Bronchial epithelial cell (primary cell): ENCODE measurements at places on chromosomes 5 and 9.
A peak's percentile ranks its signal among the peaks of the same experiment; 100 is the strongest.

DNA sequence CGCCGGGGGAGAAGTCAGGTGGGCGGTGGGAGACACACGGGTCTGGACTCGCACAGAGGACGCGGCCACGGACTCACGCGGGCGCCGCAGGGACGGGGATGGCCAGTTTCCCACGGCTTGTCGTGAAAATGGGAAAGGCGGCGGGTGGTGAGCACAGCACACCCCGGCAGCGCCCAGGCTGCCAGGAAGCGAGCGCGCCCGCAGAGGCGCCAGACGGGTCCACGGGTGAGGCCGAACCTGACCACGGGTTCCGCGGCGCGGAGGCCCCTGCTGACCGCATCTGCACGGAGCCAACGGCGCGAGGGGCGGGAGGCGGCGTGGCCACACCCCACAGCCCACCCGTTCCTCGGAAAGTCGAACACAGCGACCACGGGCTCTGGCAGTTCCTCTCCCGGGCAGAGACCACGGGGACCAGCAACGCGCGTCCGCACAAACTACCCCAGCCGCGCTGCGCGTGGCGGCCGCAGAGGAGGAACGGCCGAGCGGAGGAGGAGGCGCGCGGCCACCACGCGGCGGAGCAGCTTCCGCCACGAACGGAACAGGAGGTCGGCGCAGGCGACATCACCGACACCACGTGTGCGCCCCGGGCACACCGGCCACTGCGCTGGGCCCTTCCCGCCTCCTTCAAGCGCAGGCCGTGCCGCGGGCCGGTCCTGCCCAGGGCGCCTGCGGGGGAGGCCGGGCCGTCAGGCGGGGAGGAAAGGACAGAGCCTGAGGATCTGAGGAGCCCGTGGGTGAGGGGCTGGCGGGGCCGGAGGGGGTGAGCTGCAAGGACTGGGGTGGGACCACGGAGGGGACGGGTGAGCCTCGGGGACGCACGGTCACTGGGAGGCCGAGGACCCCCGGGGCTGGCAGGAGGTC is 5.6 kb downstream of the EXD3 start:
- DNase-seq = no peak

GRCh38 chr9:35001803-35002502 is 12.4 kb downstream of the DNAJB5 start:
- DNase-seq = peak; percentile 90

DNA sequence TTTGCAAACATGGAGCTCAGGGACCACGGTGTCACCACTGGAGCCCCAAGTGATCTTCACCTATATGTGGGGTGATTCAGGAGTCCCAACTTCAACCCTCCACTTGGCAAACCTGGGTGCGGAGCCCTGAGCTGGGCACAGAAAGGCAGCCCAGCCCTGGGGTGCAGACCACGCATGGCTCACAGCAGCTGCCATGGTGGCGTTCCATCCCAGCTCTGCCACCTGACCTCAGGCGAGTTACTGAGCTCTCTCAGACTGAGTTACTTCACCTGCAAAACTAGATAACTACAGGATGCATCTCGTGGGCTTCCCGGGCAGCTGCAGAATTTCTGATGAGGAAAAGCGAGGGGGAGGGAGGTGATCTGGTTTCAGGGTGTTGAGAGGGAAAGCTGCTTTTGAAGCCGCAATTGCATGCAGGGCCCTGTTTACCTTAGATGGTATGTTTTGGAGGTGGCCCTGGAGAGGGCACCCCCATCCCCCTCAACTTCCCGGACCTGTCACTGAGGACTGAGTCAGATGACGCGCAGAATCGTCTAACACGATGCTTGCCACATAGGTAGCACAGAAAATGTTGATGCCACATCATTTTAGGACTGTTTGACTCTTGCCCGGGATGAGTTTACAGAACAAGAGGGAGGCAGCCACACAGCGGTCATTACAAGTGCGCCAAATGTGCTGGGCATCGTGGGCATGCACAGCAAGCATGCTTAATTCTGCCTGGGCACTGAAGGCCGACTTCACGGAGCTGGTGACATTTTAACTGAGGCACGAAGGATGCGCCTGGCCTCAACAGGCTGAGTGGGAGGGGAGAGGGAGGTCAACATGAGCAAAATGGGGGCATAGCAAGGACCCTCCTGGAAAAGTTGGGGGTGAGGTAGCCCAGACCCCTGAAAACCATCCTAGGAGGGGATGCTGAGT is 154.6 kb downstream of the COL23A1 start:
- DNase-seq = no peak

GRCh38 chr5:87899208-87899661 is 369.4 kb downstream of the TMEM161B start:
- DNase-seq = no peak

DNA sequence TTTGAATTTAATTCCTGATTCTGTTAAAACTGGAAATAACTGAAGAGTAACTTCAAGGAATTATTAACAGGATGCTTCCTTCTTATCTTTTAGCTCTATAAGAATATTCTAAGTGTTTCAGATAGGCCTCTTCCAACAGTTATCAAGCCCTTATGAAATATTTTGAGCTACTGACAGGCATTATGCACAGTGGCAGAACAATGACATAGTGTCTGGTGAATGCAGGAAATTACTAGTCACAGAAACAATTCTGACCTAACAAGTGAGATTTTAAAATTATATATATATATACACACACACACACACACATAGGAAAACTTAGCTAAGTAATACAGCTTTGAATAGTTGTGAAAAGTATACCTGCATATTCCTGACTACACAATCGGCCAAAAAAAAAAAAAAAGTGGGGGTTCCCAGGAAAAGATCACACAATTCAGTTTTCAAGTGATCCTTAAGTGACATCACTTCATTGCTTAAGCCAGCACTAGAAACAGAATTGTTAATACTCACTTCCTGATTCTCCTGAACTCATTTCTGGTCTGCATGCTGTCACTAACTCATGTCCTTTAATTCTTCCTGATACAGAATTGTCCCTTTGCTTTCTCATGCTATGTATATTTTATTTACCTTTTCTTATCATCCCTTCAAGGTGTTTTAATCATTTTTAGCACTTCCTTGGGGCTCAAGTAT is 77.3 kb downstream of the SLC25A46 start:
- DNase-seq = peak; percentile 72

- DNase-seq = no peak
Measured at GRCh38 chr9:133342069-133342406, 5.9 kb downstream of the MED22 start.
